ENCODE measurements at places on chromosomes 7 and 10.
A peak's percentile ranks its signal among the peaks of the same experiment; 100 is the strongest.

- no peak for DNase-seq
Observed at GRCh38 chr10:54559498-54559897, 241.5 kb downstream of the PCDH15 start.

DNA sequence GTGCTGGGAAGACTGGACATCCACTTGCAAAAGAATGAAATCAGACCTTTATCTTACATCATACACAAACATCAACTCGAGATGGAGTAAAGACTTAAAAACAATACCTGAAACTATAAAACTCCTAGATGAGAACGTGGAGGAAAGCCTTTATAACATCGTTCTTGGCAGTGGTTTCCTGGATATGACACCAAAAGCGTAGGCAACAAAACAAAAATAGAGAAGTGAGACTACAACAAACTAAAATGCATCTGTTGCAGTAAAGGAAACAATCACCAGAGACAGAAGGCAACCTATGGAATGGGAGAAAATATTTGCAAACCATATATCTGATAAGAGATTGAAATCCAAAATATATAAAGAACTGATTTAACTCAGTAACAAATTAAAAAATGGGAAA is 33.3 kb downstream of the CC2D2B start:
- no peak for DNase-seq

DNA sequence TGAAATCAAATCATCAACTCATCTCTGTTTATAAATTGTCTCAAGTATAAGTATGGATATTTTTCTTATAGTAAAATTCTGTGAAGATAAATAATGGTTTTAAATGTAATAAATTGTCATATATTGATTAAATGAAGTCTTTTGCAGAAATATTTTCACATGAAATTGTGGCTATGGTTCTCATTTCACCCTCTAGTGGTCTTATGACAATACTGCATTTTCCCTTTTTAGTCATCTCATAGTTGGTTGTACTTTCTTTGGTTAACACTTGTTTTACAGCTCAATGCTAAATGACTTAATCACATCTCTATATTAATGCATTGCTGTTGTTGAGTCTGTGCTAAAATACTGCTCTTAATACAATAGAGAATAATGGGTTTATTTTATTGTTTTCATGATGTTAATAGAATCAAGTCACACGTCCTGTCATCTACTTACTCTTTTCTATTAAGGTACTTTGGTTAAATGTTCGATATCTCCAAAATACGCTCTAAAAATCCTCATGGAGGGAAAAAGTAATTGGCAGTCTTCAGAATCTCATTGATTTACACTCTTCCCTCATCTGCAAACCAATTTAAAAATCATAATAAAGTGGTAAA is 38.0 kb upstream of the CACNA2D1 start:
- DNase-seq = no peak

DNA sequence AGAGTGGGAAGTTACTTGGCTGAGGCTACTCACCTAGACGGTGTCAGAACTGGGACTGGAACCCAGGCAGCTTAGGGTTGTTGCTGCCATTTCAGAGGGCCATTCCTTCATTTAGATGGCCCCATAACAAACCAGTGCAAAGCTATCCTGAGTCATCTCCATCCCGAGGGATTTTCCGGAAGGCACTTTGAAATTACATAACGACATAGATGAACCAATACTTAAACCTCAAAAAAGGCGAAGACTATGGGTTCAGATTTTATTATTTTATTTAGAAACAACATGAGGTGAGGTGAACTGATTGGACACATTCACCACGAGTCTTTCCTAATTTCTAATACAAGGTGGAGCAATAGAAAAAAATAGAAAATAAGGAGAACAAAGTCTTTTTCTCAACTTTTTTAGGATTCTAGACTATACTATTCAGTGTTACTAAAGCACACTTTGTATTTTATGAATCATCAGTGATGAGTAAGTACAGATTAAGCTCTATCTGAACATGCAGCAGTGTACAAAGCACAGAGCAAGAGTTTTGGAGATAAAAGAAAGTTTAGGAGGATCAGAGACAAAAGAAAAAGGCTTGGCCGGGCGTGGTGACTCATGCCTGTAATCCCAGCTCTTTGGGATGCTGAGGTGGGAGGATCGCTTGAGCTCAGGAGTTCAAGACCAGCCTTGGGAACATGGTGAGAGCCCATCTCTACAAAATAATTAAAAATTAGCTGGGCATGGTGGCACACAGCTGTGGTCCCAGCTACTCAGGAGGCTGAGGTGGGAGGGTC is 79.5 kb upstream of the SVIL start:
- no peak for DNase-seq

GRCh38 chr10:110723224-110723891 is 79.2 kb downstream of the RBM20 start:
- DNase-seq = no peak

DNA sequence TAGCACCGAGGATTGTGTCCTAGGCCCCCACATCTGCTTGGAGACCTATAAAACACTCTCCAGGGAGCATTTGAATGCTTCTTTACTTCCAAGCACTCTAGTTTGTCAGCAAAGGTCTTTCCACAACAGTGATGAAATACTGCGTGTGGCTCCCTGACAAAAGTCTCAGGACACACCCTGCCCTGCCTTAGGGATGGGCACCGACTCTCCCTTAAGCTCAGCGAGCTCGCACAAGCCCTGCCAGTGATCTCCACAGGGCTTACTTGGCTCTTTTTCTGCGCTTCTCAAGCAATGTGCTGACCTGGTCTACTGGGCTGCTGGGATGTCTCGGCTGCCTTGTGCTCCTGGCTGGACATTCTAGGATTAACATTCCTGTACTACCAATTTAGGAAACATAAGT is 84.3 kb upstream of the MPP7 start:
- DNase-seq = no peak

- no peak for DNase-seq
Observed at GRCh38 chr7:47648275-47648925, 66.5 kb upstream of the TNS3 start.

DNA sequence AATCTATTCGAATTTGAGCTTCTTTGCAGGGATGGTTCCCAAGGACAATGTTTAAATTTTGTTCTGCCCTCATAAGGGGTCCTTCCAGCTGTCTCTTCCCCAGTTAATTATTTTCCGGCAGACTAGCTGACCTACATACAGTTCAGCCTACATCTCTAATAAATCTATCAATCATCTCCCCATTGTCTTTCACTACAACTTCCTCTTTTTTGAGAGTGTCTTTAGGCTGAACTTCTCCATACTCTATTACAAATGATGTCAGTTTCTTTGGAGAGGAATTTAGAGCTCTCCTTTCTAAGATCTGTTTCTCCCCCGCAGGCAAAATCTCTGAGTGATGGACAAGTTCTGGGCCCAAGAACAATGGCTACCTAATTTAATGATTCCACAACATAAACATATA is 122.2 kb downstream of the PCLO start:
- no peak for DNase-seq

- DNase-seq = no peak
Observed at GRCh38 chr10:77531441-77532001, 106.1 kb downstream of the KCNMA1 start.

DNA sequence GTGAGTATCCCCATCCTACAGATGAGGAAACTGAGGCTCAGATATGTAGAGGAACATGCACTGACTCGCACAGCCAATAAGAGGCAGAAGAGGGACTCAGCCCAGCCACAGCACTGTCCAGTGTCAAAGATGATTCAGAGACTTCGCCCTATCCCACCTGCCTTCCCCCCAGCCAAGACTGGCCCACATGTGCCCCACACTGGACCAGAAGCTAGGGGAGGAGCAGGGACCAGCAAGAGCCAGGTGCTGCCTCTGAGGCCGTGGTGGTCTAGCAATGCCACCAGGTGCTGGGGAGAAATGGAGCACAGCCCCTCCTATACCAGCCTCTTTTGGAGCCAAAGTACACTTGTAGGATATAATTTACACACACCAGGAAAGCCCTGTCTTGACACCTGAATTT is 22.3 kb downstream of the GRID1 start:
- peak; percentile 24 for DNase-seq

GRCh38 chr10:58385784-58386112 is 538 bp downstream of the TFAM start:
- DNase-seq = no peak

DNA sequence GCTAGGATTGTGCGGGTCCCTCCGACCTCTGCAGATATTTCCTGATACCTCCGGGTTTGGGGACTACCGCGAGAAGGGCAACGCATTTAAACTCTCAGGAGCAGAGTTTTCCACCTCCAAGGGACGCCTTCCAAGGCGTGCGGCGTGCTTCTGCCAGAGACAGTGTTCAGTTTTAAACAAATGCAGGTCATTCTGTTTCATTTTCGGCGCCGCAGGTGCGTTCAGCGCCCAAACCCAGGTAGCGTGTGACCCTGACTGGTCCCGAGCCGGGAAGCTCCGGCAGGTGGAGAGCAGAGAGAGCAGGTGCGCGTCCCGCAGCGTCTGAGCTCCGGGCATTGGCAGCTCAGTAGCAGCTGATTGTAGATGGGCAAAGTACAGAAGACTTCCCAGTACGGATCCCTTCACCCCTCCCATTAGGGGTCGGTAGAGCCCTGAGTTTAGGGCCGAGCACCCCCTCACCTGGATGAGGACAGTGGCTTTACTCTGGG is 1.4 kb upstream of the CYP26A1 start:
- DNase-seq = no peak

GRCh38 chr7:22561895-22562593 is 62.1 kb upstream of the STEAP1B start:
- DNase-seq = peak; percentile 53

- peak; percentile 40 for DNase-seq
Observed at GRCh38 chr10:129740532-129741279, 223.4 kb downstream of the EBF3 start.

GRCh38 chr10:100501423-100501822 is 18.2 kb downstream of the SEC31B start:
- DNase-seq = no peak

DNA sequence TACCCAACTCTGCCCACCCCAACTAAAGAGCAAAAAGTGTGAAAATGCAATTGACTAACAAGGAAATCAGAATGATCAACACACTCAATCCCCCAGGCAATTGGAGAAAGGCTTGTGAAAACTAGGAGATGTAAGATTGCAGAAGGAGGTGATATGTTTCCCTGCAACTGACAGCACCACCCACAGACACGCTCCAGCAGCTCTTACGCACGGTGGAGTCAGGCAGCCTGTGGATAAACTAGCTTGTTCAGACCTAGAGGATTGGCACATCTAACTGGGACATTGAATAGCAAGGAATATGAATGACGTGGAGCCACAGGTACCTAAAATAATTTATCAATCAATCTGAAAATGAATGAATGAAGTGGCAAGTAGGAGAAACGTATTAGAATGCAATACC is 125.7 kb upstream of the MYO3A start:
- no peak for DNase-seq

- no peak for DNase-seq
Observed at GRCh38 chr7:96100737-96101136, 221.2 kb downstream of the SLC25A13 start.

All from kidney (tissue), 22 donors.